ENCODE measurements at places on chromosomes 3 and 15.

- no peak for DNase-seq
Measured at GRCh38 chr15:91599261-91599660, 254.2 kb upstream of the SLCO3A1 start.

- DNase-seq = no peak
Measured at GRCh38 chr3:46666453-46666845, 27.0 kb downstream of the ALS2CL start.

DNA sequence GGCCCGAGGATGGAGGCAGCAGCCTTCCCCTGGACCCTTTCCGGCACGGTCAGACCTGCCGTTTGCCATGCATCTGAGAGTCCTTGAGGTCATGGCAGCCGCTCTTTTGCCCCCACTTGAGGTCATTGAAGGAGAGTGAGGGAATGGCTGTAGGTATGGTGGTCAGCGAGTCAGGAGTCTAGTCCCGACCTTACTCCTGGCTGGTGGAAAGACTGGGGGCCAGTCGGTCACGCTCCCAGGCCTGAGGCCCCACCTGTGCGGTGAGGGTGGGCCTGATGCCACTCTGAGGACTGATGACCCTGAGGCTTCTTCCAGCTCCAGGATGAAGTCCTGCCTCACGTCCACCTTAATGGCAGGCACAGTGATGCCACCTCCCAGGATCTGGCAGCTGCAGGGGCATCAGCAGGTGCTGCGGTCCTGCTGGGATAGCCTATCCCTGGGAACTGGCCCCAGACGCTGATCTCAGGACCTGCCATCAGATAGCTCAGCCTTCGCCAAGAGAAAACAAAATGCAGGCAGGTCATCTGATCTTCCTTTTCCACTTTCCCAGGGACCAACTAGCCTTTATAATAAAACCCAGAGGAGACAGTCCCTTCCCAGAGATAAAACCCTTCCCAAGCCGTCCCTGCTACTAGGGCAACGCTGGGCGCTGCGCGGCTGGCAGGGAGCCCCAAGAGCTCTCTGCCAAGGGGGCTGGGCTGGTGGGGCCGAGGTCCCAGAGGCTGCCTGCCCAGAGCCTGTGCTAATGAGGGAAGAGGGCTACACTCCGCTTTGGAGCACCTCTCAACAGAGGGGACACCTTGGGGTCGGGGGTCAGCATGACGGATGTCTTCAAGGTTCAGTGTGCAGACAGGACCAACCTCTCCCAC is 42.2 kb downstream of the TM2D3 start:
- DNase-seq = no peak

GRCh38 chr15:100060276-100060926 is 281.4 kb downstream of the ADAMTS17 start:
- DNase-seq = no peak

DNA sequence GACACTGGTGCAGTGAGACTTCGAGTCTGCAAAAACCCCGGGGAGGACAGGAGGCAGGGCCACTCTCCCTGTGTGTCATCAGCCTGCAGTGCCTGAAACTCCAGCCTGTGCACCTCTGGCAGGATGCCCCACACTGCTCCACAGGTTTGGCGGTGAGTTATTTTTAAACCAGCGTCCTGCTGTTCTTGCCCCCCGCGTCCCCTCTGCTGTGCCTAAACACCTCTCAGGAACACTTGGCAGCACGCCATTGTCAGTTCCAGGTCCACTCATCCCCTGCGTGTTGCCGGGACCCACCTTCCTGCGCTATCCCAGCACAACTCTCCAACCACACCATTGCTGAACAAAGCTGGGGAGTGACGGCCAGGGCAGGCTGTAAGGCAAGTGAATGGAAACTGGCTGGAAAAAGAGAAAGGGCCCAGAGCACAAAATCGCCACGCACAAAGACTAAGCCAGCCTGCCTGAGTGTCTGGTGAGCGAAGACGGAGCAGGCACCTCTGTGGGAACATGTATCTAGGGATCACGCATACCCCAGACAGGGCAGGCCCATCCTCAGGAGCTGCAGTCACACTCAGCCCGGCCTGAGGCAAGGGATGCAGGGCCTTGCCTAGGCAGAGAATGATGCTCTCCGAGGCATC is 3.1 kb upstream of the PLA2G4F start:
- no peak for DNase-seq

DNA sequence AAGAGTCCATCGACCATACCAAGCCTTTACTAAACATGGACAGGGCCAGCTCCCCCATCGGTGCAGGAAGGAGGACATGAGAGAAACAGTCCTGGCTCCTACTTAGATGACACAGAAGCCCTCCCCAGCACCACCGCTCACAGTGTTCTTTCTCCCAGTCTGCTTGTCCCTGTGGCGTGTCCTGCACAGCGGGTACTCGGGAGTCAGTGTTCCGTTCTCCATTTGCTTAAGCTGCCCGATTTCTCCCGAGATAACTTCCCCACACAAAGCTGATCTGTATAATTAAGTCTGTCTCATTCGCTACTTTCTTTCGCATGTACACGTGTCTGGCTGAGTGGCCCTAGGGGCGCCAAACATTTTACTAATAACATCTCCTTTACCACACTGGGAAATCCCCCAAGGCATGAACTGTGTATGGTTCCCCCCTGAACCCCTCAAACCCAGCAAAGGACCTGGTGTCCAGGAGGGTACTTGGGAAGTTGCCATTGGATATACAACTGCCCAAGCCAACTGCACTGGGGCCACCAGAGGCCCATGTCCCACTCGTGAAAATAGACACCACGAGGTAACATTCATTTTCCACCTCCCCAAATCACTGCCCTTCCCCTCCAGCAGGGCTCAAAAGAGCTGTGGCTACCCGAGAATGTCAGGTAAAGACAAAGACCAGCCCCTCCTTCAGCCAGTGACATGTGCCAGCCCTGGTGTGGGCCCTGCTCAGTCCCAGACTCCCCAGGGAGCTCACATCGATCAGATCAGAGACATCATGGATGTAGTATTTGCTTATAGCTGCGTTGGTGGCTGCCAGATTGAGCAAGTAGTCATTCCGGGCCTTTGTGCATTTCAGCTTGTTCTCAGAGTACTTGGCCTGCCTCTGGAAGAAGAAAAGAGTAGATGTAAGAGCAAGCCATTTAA is 96.5 kb upstream of the RAD18 start:
- DNase-seq = no peak

DNA sequence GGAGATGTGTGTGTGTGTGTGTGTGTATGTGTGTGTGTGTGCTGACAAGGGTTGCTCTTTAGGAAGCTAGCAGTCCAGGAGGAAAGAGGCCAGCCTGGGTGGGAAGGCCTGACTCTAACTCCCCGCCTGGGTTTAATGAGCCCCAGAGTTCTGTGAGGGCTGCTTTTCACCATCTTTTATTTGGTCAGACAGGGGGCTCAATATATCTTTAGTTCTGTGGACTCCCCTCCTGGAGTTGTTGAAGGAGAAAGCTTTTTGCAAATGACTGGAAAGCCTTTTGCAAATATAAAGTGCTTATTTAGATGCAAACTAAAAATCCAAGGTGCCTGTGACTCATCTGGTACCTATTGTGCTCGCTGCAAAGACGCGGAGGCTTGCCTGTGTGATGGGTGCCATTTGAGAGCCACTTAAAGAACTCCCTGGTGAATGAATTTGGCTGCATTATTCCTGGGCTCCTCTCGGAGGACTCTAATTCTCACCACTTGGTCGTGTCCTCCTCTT is 24.5 kb downstream of the DRD3 start:
- DNase-seq = no peak

DNA sequence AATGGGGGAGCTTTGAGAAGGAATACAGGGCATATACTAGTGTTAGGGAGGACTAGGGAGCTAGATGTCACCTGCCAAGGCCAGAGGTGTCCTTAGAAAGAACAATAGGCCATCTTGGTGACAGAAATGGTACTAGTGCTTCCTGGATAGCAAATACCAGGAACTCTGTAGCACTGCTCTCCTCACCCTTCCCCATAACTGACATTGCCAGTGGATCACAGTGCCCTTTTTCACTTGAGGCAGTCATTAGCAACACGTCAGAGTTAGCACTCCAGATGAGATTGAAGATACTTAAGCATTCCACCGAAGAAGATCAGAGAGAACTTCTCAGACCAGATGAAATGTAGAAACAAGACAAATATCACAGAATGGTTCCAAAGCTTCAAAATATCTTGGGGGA is 103.1 kb upstream of the PDZRN3 start:
- no peak for DNase-seq

GRCh38 chr3:144244662-144245061 is 273.0 kb downstream of the DIPK2A start:
- DNase-seq = no peak

- DNase-seq = no peak
Measured at GRCh38 chr3:116445311-116445841, at the start of gene LSAMP. Gene LSAMP (minus strand): TSS chr3:116445487.

DNA sequence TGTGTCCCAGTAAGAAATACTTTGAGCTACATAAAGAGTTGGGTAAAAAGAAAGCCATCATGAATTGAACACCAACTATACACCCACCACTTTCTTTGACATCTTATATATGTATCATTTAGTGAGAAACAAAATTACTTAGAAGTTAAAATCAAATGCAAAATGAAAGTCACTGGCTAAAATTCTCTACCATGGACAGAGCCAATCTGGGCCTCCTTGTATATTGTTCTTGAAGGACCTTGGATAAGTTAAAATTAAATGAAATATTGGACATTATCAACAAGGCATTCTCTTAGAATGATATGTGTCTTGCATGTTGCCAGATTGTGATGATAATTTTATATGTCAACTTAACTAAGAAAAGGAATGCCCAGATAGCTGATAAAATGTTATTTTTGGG is 64.2 kb upstream of the CHL1 start:
- DNase-seq = no peak

DNA sequence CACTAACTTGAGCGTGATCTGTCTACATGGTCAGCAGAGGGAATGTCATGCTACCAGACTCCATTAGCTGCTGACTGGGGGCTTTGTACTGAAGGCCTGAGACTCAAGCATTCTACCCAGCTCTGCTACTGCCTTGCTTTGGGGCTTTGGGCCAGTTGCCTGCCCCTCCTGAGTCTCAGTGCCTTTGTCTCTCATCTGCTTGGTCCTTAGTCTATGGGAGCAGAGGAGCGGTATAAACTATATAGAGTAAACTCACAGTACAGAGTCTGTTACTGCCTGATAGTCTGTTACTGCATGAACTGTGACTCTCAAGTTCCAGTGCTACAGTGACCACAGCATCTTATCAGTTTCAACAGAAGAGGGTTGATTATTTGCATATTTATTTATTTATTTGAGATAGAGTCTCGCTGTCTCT is 38.5 kb upstream of the C15orf39 start:
- DNase-seq = no peak

GRCh38 chr15:66138892-66139590 is 114.5 kb downstream of the MEGF11 start:
- DNase-seq = no peak

- no peak for DNase-seq
Measured at GRCh38 chr3:193673845-193674244, 80.8 kb downstream of the OPA1 start.

Measured in stimulated activated CD8-positive, alpha-beta memory T cell treated with anti-CD3 and anti-CD28 coated beads, Interleukin-4, amount 100 ng/mL, for 4 hours (primary cell).